ENCODE measurements at places on chromosomes 16 and 17. TPM values are rescaled to one million over a fixed set of nuclear protein-coding genes. Genes with fewer than 3 reads are reported as not detected.

The ASPHD1 gene
- not detected for total RNA-seq

The KCNG4 gene
- total RNA-seq = not detected

The TERB1 gene
- total RNA-seq = 0.81 TPM

DNA sequence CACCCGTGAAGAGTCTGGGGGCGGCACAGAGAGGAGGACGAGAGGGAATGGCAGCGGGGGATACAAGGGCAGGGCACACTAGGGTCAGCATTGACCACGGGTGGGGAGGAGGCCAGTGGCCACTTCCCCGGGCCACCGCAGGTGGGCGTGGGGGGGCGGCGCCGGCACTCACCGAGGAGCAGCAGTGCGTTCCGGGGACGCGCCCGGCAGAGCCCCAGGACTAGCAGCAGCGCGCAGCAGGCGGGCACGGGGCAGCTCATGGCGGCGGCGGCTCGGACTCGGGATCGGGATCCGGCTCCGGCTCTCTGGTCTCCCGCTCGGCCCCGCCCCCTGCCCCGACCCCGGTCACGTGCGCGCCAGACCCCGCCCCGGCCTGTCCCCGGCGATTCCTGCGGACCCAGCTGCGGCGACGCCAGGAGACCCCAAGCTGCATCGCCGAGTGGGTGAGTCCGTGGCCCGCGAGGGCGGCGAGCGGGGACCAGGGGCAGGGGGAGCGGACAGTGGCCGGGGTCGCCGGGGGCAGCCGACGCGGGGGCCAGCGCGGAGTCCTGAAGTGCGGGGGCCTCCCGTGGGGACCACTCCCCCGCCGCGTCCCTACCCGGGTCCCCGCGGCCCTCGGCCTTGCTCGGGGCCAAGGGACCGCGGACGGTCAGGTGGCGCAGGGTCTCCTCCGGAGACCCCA is at the start of the genes SGSH and SLC26A11:
TSS of gene SGSH (minus strand) at position 280 of the 682 bp plus-strand sequence. CDS start at position 260, 20 bp downstream.
TSS of gene SLC26A11 (plus strand) at position 374 of the 682 bp plus-strand sequence. CDS start 1,134 bp downstream, outside the sequence.
- peaks cover 35% of the 10 kb centered on the region for H3K4me1 ChIP-seq
- peak within 1 kb of the TSS; percentile 97 for H3K27ac ChIP-seq
- peak within 1 kb of the TSS; percentile 96 for H3K4me3 ChIP-seq
- H3K36me3 ChIP-seq = no peaks in the 10 kb centered on the region
- DNase-seq = peak; percentile 58

- H3K4me3 ChIP-seq = no peak overlapping the region
- H3K27me3 ChIP-seq = no peaks in the 10 kb centered on the region
- H3K4me1 ChIP-seq = peaks cover 26% of the 10 kb centered on the region
- no peak for DNase-seq
- no peaks in the 10 kb centered on the region for H3K36me3 ChIP-seq
- no peak overlapping the region for H3K27ac ChIP-seq
These were observed 3.0 kb downstream of the C16orf86 start for GRCh38 chr16:67669499-67670101.

DNA sequence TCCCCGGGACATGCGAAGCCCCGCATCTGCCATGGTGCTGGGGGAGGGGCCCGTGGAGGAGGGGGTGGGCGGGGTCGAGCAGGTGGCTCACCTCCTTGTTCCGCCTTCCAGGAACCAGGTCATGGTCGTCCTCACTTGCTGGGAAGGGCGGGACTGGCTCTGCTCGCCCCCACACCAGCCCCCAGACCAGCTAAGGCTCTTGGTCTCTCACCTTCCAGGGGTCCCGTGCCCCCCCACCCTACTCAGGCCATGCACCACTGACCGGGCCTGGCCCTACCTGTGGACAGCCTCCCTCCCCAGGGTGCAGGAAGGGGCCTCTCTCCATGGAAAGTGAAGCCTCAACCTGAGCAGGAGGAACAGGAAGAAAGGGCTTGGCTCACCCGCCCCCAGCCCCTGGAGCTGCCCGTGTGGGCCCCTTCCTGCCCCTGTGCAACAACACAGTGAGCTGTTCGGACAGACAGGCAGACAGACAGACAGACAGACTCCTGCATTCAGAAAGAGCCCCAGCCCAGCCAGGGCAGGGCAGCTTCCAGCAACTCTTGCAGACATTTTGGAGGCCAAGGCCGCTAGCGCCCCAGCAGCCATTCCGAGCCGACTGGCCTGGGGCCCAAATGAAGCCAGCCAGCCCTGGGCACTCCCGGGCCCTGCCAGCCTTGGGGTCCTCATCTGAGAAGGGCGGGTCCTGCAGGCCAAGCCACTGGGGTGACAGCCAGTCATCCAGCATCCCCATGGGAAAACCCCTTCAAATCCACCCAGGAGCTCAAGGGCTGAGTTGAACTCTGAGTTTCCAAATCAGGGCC is 8.1 kb upstream of the KREMEN2 start:
- H3K36me3 ChIP-seq = no peaks in the 10 kb centered on the region
- no peak for DNase-seq
- H3K27me3 ChIP-seq = peaks cover 7% of the 10 kb centered on the region
- H3K27ac ChIP-seq = no peak overlapping the region

- H3K36me3 ChIP-seq = no peaks in the 10 kb centered on the region
- no peaks in the 10 kb centered on the region for H3K4me1 ChIP-seq
- DNase-seq = no peak
- peaks cover 16% of the 10 kb centered on the region for H3K27me3 ChIP-seq
- H3K4me3 ChIP-seq = no peak overlapping the region
These were observed 83.2 kb upstream of the GNAO1 start for GRCh38 chr16:56108056-56108471.

DNA sequence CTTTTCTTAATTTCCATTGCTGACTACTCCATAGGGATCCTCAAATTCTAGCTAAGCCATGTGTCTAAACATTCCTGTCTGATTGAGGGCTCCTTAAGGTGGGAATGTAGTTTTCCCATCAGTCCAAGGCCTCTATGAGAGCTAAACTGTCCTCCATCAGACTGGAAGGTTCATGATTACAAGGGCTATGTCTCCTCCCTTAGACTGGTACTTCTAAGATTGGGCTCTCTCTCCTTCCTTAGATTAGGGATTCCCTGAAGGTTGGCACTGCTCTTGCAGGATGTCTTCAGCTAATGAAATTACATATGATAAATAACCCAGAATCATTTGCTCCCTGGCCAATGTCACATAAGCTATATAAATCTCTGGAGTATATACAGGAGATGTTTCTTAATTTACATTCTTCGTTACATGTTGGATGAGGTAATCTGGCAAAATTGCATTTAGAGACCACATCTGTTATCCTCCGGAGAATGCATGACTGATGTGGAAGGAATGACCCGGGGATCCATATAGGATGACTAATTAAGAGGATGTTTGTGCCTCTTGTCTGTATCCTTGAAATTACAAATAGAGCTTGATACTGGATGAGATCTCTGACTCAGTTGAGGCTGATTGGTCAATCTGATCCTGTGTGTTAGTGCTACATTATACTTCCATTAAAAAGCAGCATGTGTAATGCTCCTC is 14.2 kb downstream of the B4GALNT2 start:
- H3K27me3 ChIP-seq = peaks cover 14% of the 10 kb centered on the region
- H3K27ac ChIP-seq = no peak overlapping the region
- H3K4me1 ChIP-seq = no peaks in the 10 kb centered on the region

GRCh38 chr17:44424828-44425461 is 35.5 kb upstream of the ITGA2B start:
- peaks cover 82% of the 10 kb centered on the region for H3K36me3 ChIP-seq
- H3K27me3 ChIP-seq = no peaks in the 10 kb centered on the region
- DNase-seq = no peak
- H3K27ac ChIP-seq = no peak overlapping the region
- no peak overlapping the region for H3K4me3 ChIP-seq

- peak overlapping the region; percentile 86 for H3K4me3 ChIP-seq
- peak overlapping the region; percentile 78 for H3K27ac ChIP-seq
- DNase-seq = no peak
- peaks cover 19% of the 10 kb centered on the region for H3K4me1 ChIP-seq
- H3K27me3 ChIP-seq = peaks cover 3% of the 10 kb centered on the region
These were observed 1.5 kb downstream of the CLDN7 start for GRCh38 chr17:7260651-7261378.

DNA sequence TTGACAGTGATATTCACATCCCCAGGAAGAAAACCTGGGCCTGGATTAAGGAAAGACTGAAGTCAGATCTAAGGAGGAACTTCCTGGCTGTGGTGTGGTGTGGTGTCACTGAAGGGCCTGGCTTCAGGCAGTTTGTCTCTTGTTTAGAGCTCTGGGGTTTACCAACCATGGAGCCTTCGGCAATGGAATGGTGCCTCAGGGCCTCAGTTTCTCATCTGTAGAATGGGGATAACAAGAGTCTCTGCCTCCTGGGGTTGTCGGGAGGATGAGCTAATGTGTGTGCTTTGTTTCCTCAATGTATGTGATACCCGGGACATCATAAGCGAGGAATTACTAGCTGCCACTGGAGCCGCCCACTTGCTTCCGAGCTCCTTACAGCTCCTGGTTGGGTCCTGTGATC is 12.7 kb downstream of the WNT3 start:
- H3K36me3 ChIP-seq = no peaks in the 10 kb centered on the region
- peaks cover under 1% of the 10 kb centered on the region for H3K27me3 ChIP-seq
- H3K4me1 ChIP-seq = no peaks in the 10 kb centered on the region
- no peak for DNase-seq
- H3K27ac ChIP-seq = no peak overlapping the region
- H3K4me3 ChIP-seq = no peak overlapping the region

DNA sequence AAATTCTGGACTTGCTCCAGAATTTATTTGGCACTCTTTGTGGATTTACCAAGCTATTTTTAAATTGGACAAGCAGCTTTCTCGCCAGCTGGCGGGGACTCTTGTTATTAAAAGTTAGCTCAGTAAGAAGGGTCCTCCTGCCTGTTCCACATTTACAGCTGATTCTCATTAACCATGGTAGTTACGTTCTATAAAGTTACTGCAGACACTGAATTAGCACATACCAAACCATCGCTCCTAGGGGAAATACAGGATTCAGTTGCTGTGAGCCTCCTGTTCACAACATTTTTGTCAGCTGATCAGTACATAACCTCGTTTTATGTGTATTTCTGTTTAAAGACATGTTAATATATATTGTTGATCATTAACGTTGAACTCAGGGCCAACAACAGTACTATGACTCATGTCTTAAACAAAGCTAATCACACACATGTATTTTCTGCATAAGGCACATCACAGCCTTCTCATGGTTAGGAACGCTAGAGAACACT is 4.2 kb downstream of the LDAF1 start:
- peaks cover 16% of the 10 kb centered on the region for H3K4me1 ChIP-seq
- H3K36me3 ChIP-seq = peaks cover 35% of the 10 kb centered on the region
- H3K27me3 ChIP-seq = no peaks in the 10 kb centered on the region
- H3K4me3 ChIP-seq = no peak overlapping the region

DNA sequence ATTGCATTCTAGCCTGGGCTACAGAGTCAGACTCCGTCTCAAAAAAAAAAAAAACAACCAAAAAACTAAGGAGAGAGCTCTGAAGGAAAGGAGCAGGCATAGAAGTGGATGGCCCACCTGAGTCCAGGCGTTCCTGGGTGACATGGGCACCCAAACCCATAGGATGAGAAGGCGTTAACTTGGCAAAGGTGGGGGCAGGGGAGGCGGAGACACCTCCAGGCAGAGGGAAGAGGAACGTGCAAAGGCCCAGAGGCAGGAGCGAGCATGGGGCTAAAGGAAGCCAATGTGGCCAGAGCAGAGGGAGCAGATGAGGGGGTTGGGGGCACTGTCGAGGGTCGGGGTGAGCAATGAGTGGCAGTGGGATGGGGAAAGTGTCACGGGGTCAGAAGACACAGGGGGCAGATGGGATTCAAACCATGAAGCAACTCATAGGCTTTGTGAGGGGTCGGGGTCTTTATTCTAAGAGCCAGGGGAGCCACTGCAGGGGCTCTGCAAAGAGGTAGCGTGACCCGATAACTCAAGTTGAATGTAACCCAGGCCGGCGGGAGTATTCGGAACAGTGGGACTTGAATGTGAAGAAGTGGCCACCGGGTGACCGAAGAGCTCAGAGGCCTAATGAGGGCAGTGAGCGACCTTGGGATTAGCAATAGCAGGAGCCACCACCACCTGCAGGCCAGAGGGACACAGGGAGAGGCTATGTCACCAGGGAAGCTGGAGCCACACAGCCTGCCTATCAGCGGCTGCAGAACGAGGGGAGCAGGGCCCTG is 11.8 kb downstream of the TTYH2 start:
- no peak for DNase-seq
- H3K27me3 ChIP-seq = no peaks in the 10 kb centered on the region
- no peak overlapping the region for H3K4me3 ChIP-seq
- H3K36me3 ChIP-seq = peaks cover 2% of the 10 kb centered on the region
- H3K4me1 ChIP-seq = no peaks in the 10 kb centered on the region

DNA sequence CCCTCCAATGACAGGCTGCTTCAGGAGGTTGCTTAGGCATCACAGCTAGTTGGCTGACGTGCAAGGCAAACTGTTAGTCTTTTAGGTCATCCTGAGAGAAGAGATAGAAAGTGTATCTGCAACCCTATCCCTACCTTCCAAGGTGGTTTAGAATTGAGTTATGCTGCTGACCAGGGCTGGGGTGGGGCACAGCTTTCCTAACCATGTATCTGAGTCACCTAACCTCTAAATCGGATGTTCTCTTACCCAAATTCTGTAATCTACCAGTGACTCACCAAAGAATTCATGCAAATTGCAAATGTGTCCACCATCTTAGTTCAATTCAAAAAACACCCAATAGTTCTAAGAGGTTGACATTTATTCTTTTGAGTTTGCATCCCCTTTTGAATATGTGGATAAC is 107.2 kb upstream of the DYNLRB2 start:
- no peak for DNase-seq
- H3K4me3 ChIP-seq = no peak overlapping the region
- H3K27me3 ChIP-seq = peaks cover 21% of the 10 kb centered on the region
- no peaks in the 10 kb centered on the region for H3K4me1 ChIP-seq
- no peak overlapping the region for H3K27ac ChIP-seq

DNA sequence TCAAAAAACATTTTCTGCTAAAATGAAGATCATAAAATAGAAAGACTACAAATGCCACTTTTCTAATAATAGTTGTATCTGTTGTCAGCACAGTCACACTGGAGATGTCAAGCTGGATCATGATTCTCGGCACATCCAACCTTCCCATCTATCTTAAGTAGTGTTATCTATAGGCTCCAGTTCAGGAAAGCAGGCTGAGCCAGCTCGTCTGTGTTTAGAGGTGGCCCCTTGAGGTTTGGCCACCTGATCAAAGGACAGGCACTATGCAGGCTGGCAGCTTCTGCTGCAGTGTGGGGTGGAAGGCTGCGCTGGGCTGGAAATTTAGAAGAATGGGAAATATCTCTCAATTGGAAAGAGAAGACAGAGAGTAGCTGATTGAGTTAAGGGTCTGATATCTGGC is 32.4 kb downstream of the SMYD4 start:
- H3K27me3 ChIP-seq = no peaks in the 10 kb centered on the region
- H3K36me3 ChIP-seq = peaks cover 11% of the 10 kb centered on the region
- peak overlapping the region; percentile 90 for H3K27ac ChIP-seq
- H3K4me3 ChIP-seq = no peak overlapping the region
- H3K4me1 ChIP-seq = peaks cover 10% of the 10 kb centered on the region

DNA sequence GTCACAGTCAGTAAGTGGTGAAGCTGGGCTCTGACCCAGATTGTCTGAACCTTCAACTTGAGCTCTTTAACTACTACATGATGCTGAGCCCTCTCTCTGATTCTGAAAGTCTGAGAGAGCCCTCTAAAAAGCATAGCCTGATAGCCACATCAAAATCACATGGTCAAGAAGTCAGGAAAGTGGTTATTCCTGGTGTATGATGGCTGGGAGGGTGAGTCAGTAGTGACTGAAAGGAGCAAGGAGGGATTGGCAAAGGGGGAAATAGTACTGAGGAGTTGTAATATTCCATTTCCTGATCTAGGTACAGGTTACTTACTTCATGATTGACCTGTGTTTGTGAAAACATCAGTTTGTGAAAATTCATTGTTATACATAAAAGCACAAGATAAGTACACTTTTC is 89.1 kb downstream of the SSH2 start:
- no peaks in the 10 kb centered on the region for H3K4me1 ChIP-seq
- no peak for DNase-seq

Measured in naive thymus-derived CD8-positive, alpha-beta T cell (primary cell).